ENCODE measurements at places on chromosomes 3 and 15.

DNA sequence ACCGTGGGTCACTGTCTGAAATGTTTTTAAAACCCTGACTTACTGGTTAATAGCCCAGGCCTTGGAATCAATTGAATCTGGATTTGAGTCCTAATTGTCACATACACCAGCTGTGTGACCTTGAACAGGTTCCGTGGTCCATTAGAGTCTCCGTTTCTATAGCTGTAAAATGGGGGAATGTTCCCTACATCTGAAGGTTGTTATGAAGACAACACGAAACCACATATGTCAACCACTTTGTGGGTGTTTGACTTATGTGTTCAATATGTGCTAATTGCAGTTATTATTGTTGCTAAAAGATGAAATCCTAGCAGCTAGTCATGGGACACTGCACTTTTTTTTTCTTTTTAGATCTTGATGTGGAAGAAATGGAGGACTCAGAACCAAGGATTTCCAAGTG is 35.3 kb downstream of the ZBTB38 start:
- DNase-seq = no peak

- no peak for DNase-seq
These were observed 12.9 kb downstream of the SNAPC5 start for GRCh38 chr15:66484539-66485112.

DNA sequence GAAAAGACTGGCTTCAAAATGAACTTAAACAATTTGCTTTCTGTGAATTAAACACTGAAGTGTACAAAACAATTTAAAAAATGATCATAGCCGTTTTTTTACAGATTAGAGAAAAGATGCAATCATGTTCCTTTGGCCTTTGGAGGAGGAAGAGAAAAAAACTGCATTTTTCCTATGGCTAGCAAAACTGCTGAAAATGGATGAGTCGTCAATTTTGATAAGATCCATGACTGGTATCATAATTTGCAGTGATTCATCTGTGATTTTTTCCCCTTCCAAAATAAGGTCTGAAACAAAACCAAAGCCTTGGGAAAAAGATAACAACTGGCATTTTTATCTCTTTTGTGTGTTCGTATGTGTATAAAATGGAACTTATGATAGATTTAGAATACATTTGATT is 255.6 kb upstream of the SATB1 start:
- no peak for DNase-seq

GRCh38 chr3:43786526-43787305 is 96.0 kb downstream of the ABHD5 start:
- DNase-seq = no peak

- no peak for DNase-seq
These were observed 59.1 kb upstream of the COL8A1 start for GRCh38 chr3:99579246-99579645.
